ENCODE measurements at places on chromosomes 12 and 14.

DNA sequence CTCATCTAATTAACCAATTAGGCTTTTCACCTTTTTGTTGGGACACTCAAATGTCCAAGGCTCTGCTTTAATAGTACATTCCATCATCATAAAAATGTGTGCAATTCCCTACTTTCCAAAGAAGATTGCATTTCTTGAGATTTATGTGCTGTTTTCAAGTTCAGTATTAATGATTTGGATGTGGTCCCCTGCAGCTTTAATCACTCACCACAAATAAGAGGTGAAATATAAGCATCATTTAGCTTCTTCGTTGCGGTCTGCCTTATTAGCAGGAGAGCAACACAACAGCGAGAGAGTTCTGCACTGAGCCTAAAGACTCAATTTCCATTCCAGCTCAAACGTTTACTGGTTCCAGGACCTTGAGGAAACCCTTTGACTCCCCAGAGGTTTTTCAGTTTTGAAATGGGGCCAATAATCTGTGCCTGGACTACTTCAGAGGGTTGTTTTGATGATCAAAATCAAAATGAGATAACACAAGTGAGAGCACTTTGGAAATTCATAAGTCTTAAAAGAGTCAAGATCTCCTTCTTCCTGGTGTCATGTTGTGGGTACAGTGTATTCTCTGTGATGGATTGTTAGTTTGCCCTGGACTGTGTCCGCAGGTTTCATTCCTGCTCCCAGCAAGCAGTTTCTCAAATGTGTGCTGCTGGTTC lies 53.1 kb downstream of the RERG start:
- DNase-seq, result no peak

DNA sequence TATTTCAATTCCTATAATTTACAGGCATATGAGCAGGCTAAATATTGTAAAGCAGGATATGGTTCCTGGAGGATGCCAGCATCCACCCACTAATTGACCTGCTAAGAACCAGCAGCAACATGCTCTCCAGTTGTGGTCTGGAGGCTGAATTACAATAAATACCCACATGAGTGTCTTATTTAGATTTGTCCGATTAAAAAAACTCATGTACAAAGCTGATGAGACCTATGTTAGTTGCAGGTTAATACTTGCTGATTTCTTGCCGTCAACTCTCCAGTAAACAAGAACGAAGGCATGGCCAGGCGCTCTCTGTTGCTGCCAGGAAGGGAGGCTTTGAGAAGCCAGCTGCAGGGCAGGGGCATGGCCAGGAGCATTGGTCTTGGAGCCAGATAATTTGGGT lies 169.3 kb upstream of the PRICKLE1 start:
- no peak for DNase-seq

DNA sequence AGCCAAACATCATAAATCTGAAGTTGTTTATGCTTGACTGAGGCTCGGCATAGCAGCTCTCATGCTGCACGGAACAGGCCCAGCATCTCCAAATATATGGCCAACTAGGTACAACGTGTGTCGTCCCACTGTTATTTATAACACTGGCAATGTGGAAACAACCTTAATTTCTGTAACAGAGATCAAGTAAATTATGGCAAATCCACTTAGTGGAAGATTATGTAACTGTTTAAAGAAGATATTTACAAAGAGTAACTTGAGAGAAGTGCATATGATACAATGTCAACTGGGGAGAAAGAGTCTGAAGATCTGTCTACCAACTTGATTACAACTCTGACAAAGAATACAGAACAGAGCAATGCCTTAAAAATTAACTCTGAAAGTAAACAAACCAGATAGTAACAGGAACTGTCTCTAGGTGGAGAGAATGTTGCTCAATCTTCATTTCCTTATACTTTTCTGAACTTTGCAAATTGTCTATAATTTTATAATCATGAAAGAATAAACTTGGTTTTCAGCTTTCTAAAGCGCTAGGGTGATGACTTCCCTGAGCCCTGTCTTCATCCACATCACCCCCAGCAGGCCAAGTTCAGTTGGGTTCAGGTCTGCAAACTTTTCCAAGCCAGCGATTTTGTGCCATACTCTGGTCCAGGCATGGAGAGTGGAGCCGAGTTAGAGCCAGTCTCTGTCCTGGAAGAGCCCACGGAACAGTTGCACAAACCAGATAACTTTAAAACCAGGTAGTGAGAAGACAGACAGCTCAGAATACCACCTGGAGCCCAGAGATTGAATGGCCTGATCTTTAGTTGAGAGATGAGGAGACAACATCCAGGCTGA lies 44.3 kb upstream of the BDKRB2 start:
- DNase-seq, result no peak

DNA sequence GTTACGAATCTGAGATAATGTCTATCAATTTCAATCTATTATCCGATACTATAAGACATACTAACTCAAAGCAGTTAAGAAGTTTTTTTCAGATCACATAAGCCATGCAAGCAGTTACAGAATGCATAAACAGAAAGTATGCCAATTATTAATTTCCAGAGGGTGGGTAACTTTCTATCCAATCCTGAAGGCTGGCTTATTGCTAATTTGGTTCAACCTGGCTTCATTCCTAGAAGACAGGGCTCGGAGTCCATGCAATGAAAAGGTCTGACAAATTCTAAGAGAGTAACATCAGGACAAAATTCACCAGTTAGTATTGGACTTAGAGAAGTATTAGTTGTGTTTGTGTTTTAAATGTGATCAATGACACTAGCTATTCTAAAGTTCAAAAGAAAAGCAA lies 15.0 kb downstream of the FERMT2 start:
- no peak for DNase-seq

- no peak for DNase-seq
Measured at GRCh38 chr12:93762059-93762719, 85.0 kb downstream of the CRADD start.

GRCh38 chr12:3042826-3043225 lies 34.4 kb upstream of the TSPAN9 start:
- DNase-seq, result no peak

- no peak for DNase-seq
Measured at GRCh38 chr14:67391268-67391667, 20.7 kb downstream of the PLEK2 start.

GRCh38 chr12:123559468-123559867 lies 24.9 kb upstream of the TMED2 start:
- no peak for DNase-seq

DNA sequence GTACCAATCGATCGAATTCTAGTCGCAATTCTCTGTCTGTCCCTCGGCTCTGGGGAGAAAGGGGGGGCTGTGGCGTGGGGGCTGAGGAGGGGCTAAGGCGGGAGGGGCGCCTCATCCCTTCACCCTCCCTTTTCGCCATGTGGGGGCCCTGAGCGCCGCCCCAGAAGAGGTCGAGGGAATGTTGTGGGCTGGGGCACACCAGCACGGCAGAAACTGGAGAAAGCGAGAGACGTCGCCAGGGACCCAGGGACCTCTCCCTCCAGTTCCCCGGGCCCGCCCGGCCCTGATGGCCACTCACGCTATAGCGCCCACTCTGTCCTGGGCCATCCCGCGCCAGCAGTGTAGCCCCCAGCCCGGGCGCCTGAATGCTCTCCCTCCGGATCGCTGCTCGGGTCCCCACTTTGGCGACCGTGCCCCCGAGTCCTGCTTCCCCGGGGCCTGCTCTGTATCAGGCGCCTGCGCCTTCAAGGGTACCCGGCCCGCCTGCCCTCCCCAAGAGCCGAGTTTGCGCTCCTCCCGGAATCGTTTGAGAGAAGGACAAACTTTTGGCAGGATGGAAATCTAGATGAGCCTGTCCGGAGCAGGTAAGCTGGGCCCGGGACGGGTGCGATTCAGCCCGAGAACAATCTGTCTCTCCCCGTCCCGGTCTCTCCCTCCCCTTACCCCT lies 62.6 kb downstream of the SMUG1 start:
- no peak for DNase-seq

DNA sequence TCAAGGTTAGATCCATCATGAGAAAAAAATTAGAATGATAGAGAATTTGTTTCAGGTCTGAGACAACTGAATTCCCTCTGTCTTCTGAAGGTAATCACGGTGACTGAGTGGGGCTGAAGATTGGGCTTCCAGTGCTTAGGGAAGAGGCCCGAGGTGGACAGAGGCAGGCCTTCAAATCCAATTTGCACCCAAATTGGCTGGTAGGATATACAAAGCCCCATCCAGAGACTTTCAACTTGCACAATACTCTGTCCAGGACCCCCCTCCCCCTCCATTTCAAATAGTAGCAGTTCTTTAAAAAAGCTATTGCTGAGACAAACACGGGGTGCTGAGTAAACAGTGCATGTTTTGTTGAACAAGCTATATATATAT lies 3.6 kb upstream of the FOXG1 start:
- no peak for DNase-seq

DNA sequence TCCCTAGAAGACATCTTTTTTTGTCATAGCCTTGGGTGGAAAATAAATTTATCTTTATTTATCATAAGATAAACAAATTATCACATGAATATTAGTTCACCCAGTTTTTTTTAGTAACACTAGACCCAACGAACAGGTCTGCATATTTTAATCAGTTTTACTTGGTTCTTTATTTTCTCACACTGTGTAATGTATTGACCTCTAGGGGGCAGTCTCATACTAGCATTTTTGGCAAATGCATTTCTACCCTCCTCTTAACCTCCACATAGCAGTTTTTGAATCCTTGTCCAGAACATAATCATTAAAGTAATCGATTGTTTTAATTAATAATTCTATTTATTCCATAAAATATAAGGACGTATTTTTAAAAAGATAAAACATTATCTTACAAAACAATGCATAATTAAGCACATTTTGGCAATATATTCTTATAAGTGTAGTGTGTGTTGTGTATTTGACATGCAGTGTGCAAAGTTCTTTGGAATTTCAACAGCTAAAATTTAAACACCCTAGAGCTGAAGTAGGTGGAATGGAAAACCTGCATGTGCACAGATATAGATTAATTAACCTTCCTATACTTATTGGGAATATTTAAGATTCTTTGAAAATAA lies 31.6 kb upstream of the PTPRQ start:
- no peak for DNase-seq

DNA sequence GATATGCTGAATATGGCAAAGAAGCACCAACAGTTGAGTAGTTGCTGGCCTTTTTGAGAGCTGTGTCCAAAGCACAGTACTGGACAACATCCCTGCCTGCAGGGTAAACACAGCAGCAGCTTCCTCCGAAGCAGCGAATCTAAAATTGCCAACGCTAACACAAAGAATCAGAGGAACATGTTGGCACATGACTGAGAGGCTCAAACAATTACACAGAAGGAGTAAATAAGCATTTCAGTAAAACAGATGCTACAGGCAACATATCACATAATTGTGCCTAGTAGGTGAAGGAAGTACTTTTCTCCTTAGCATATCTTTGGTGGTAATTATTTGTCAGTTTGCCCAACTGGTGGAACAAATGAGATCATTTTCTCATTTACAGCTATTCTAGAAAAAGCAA lies 52.1 kb downstream of the KICS2 start:
- no peak for DNase-seq

- no peak for DNase-seq
Measured at GRCh38 chr12:59240048-59240447, 319.7 kb upstream of the LRIG3 start.

DNA sequence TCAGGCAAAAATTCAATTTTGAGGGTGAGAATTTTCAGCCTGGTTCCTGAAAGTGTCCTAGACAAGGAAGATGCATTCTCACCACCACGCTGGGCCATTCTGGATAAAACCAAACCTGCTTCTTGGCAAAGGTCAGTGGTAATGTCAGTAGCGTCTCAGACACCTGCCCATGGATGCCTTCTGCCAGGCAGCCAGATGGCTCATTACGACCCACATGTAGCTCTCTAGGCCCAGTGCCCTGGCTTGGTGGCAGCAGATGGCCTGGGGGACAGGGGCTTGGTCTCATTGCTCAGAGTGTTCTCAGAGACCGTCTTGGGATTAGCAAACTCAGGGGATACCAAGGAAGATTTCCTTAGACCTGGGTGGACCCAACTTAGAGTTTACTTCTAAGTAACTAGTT lies 105.1 kb downstream of the ARF6 start:
- DNase-seq, result no peak

- no peak for DNase-seq
Measured at GRCh38 chr12:71721783-71722505, 32.7 kb upstream of the RAB21 start.

GRCh38 chr14:29461506-29461905 lies 466.1 kb downstream of the PRKD1 start:
- no peak for DNase-seq

DNA sequence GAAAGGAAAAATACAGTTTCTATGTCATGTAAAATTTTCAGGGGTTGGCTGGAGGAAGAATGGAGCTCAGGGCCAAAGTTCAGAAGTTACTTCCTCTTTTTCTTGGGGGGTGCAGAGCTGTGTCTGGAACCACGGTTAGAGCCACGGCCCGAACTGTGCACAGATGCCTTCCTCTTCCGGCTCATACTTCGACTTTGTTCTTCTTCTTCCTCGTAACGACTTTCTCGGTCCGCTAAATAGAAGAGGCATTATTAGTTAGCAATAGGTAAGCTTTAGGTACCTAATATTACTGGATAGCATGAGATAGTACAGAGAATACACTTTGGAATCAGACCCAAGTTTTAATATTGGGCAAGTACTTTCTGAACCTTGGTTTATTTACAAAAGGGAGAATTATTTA lies 31.2 kb downstream of the SUPT16H start:
- no peak for DNase-seq

- no peak for DNase-seq
Measured at GRCh38 chr12:88237954-88238353, 95.8 kb downstream of the TMTC3 start.

GRCh38 chr12:85253853-85254252 lies 26.2 kb upstream of the ALX1 start:
- DNase-seq, result no peak

DNA sequence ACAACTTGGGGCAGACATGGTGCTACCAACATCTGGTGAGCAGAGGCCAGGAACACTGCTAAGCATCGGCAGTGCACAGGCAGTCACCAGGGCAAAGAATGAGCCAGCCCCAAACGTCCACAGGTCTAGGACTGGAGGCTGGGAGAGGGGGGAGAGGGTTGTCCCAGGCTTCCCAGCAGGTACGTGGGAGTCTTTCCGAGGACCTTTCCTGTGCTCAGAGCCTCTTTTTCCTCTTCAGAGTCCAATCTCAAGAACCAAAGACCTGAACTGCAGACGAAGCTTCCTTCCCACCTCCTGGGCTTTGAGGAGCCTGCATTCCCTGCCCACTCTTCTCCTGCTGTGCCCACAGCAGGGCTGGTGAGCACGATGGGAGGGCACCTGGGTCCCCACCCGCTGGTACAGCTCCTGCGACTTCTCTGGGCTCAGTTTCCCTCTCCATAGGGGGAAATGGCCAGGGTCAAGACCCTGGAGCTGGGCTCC lies 48.7 kb downstream of the DLK1 start:
- DNase-seq, result no peak
